CD8-positive, alpha-beta memory T cell (primary cell): ENCODE measurements at places on chromosomes 4 and X.

DNA sequence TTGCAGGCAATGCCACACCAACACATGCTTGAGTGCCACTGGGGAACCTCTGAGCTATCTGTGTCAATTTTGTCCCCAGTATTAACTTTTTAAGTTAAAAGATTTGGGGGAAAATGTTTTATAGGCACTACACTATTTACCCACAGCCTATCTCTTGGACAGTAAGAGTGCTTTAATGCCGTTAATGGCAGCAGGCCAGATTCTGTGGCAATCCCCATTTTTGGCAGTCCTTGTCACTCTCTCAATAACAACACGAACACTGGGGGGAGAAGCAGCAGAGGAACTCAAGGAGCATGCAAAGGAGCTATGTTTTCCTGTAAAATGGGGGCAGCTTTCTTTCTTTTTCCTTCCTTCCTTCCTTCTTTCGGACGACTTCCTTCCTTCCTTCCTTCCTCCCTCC is 168.6 kb downstream of the NSUN7 start:
- DNase-seq: no peak

DNA sequence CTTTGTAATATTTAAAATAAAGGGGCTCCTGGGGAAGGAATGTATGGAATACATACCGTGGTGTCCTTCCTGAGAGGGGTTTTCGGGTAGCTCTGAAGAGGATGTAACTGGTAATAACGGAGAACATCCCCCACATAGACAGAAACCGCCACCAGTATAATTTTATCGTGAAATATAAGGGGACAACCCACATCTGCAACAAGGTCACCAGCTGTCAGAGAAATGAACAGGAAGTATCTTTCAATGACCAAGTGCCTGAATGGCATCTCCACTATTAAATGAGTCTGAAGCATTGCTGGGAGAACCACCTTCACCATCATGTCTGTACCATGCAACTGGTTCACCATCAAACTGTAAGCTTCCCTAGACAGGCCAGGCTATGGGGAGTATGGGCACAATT is 31.7 kb downstream of the RNF175 start:
- no peak for DNase-seq

GRCh38 chr4:17286752-17287460 is 225.0 kb downstream of the QDPR start:
- no peak for DNase-seq

DNA sequence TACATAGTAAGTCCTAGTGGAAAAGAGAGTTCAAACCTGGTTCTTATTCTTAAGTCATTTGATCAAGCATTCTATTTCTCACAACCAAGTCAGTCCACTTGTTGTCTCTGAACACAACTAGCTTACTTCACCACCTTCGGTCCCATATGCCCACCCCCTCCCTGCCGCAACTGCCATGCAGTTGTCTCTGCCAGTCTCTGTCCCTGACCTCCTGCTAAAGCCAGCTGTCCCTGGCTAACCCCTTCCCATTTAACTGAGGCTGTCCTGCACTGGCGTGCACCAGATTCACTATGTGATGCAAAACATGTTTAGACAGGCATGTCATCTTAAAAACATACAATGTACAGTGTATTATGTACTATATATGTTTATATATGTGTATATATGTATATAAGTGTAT is 12.7 kb downstream of the FRAS1 start:
- no peak for DNase-seq

GRCh38 chr4:74415602-74416300 is 29.2 kb upstream of the AREG start:
- DNase-seq: no peak

DNA sequence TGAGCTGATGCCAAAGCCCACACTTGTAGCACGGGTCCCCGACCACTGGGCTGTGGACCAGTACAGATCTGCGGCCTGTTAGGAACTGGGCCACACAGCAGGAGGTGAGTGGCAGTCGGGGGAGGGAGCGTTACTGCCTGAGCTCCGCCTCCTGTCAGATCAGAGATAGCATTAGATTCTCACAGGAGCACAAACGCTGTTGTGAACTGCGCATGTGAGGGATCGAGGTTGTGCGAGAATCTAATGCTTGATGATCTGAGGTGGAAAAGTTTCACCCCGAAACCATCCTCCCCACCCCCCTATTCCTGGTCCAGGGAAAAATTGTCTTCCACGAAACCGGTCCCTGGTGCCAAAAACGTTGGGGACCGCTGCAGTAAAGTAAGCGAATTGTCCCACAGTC is 292.0 kb downstream of the DCTD start:
- DNase-seq: no peak

DNA sequence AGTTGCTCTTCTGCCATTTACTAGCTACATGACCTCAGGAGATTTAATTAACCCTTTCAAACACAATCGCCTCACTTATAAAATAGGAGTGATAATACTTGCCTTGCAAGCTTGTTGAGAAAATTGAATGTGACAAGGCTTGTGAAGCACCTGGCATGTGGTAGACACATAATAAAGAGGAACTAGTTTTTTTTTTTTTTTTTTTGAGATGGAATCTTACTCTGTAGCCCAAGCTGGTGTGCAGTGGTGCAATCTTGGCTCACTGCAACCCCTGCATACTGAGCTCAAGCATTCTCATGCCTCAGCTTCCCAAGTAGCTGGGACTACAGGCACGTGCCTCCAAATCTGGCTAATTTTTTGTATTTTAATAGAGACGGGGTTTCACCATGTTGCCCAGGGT is 73.7 kb upstream of the STIM2 start:
- no peak for DNase-seq

GRCh38 chr4:3355266-3355748 is 62.5 kb downstream of the RGS12 start:
- DNase-seq: no peak

- no peak for DNase-seq
Observed at GRCh38 chrX:131543774-131544173, at the start of gene OR13H1. TSS of gene OR13H1 (plus strand) at chrX:131544074. CDS start at chrX:131544074, 0 bp downstream.

GRCh38 chr4:52788806-52789205 is 37.6 kb upstream of the ERVMER34-1 start:
- DNase-seq: no peak

DNA sequence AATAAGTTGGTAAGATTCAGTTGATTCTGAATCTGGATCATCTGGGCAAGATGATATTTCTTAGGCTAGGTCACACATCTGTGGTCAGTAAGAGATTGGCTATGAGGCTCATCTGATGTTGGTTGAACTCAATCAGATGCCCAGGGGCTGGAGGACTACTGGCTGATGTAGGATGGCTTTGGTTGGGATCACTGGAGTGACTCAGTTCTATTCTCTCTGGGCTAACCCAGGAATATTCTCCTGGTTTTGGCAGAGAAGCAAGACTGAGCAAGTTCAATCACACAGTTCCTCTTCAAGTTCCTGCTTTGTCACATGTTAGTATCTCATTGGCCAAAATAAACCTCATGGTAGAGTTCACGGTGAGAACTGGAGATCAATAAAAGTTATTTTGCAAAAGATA is 902.3 kb upstream of the SLIT2 start:
- no peak for DNase-seq

DNA sequence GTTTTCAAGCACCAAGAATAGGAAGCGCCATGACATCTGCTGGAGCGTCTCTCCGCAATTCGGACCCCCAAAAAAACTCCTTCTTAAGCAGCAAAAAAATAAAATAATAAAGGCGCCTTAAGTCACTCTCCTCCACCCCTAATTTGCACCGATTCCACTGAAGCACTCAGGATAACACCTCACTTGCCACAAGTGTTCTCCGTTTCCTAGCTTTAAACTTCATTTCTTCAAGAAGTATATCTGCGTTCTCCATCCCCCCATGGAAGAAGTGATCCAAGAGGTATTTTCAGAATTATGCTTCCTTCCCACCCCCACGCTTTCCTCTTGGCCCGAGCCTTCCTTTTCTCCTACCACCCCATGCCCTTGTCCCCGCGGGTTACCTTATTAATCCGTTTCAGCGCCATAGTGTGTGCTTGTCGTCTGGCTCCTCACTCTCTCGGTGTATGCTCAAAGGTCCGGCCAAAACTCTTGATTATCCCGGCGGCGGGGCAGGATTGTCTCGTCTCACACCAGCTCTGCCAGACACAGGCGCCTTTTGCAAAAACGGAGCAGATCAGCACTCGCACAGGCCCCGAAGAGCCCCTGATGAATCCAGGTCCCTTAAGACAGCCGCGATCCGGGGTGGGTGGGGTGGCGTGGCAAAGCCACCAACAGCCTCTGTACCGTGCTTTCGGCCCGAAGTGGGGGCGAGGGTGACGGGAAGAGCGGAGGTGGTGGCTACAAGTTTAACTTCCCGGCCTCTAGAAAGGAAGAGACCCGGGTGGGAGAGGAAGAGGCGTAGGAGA is 1.1 kb downstream of the UBE2D3 start:
- no peak for DNase-seq

DNA sequence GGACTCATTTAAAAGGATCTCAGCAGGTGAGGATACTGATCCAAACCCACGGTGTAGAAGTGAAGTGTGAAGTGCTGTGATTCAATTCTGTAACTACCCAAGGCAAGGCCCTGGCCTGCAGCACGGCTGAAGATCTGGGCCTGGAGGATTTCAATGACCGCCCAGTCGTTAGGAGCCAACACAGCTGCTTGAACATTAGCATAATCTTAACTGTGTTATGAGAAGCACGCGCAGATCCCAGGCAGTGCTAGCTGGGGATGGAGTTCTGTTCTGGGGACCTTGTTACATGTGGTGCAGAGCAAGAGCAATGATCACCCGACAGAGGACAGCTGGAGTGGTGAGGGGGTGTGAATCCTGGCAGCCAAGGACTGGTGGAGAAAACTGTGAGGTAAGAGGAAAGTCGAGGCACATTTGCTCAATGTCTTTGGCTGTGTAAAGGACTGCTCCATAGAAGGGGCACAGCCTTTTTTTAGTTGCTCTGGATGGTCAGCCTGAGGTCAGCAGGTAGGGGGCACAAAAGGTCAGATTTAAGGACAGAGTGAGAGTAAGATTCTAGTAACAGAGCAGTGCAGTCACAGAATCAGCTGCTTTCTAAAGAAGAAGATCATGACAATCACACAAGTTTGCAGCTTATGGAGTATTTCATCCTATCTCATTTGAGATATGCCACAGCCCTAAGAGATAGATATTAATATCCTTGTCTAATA is 181.8 kb downstream of the DCLK2 start:
- no peak for DNase-seq

DNA sequence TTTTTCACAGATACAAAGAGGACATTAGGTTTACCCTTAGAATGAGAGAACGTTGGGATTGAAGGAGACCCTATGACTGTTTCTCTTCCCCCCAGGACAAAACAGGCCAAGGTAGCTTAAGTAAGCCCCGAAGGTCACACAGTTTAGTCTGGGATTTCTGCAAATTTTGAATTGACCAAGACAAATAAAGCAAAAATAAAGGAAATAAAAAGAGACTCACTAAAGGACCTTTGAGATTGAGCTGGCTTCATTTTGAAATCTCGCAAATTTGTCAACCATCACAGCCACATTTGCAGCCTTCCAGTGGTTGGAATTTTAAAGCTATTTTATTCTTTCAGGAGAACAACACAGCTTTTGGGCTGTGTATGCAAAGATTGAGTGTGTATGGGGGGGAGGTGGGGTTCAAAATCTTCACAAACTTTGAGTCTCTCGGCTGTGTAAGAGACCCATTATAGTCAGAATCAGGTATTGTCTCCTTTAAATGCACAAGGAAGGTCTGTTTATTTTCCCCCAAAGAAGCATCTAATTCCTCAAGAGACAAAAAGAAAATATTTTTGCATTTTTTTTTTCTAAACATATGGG is 4.2 kb downstream of the TMSB4X start:
- DNase-seq: no peak

DNA sequence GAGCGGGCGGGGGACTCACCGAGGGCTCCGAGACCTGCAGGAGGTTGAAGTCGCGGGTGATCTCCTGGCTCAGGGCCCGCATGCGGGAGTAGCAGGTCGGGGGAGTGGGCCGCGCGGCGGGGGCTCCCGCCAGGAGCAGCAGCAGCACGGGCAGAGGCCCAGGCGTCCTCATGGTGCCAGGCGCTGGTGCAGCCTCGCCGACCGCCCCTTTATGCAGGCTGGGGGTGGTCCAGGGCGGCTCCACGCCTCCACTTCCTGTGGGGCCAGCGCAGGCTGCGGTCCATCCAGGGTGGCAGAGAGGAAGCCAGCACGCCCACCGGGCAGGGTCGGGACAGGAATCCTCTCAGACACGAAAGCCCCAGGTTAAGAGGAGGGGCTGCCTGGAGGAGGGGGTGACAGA is at the start of gene CYTL1:
Gene CYTL1, minus strand, starts transcription at position 185 of the 400 bp plus-strand sequence. Its CDS starts 13 bp downstream, at position 172.
- DNase-seq: no peak

DNA sequence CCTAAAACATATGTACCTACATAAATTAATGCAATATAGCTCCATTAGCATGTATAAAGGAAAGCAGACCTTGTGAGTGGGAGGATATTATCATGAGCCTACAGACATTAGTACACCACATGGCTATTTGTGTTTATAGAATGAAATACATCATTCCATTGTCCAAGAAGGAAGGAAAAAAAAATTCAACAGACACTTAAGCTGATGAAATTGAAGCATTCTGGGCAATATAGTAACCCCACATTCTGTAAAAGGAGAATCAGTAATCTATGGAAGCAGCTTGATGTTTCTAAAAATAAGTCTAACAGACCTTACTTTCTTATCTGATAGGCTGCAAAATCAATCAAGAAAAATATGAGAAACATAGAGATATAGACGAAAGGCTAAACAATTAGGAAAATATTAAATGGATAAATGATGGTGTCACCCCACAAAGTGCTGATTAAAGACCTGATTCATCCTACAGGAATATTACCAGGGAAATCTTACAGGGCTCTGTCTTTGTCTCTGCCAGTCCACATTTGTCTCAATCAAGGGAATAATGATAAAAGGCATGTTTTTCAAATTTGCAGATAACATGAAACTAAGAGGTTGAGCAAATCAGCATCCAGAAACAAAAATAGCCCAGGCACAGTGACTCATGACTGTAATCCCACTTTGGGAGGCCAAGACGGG is 76.8 kb downstream of the COMMD8 start:
- no peak for DNase-seq

- DNase-seq: no peak
Observed at GRCh38 chrX:31608638-31609037, 536.8 kb upstream of the FTHL17 start.

DNA sequence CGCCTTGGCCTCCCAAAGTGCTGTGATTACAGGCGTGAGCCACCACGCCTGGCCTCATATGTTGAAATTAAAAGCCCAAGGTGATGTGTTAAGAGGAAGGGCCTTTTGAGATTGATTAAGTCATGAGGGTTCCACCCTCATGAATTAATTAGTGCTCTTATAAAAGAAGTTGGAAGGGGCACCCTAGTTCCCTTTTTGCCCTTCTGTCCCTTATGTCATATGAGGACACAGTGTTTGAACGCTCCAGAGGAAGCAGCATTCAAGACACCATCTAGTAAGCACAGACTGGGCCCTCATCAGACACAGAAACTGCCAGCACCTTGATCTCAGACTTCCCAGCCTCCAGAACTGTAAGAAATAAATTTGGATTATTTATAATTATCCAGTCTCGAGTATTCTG is 5.1 kb upstream of the APLN start:
- DNase-seq: no peak
